ENCODE measurements at places on chromosomes 6 and 20. TPM values are rescaled to one million over a fixed set of nuclear protein-coding genes. Genes with fewer than 3 reads are reported as not detected.

Gene FOXS1
- total RNA-seq: not detected

Gene SLC52A3
- not detected for total RNA-seq

- no peak for DNase-seq
Measured at GRCh38 chr20:24949756-24950127, 673 bp downstream of the CST7 start.

GRCh38 chr6:27867945-27868300 lies 44.3 kb downstream of the OR2B2 start:
- peak; percentile 8 for DNase-seq

GRCh38 chr6:135722679-135723078 lies 128.8 kb upstream of the PDE7B start:
- peak; percentile 94 for DNase-seq

GRCh38 chr20:48879612-48880245 lies 41.8 kb upstream of the ARFGEF2 start:
- no peak for DNase-seq

Gene SLC17A2
- total RNA-seq: not detected

GRCh38 chr6:89494131-89494793 lies 61.3 kb downstream of the ANKRD6 start:
- no peak for DNase-seq

DNA sequence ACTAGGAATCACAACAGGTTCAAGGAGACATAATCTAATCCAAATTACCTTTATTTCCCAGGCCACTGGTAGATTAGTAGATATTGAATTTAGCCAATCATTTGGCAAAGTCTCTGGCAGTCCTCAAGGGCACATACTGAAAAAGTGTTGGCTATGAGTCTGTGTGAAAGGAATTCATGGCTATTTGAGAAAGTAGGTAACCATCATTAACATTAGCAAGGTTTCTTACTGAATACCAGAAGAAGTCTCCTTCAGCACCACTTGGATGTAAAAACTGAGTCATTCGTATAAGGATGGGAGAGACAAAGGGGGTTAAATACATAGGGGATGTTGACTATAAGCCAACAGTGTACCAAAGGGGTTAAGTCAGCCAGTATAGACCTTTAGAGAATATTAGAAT lies 36.7 kb downstream of the AGPAT4 start:
- DNase-seq: no peak

GRCh38 chr6:119497988-119498727 lies 148.6 kb upstream of the MAN1A1 start:
- no peak for DNase-seq

DNA sequence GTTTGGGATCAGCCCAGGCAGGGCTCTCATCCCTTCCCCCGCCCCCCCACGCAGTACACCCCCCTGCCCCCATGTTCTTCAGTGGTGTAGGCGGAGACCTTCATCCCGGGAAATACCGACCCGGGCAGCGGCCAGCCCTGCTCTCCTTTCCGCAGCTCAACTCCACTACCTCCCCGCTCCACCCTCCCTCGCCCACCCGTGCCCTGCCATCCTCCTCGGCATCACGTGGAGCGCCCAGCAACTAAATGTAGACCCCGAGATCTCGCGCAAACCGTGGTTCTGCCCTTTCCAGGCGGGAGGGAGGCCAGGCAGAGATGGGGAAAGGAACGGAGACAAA lies 1932.2 kb upstream of the DEFB115 start:
- no peak for DNase-seq

Gene PRR18
- not detected for total RNA-seq

DNA sequence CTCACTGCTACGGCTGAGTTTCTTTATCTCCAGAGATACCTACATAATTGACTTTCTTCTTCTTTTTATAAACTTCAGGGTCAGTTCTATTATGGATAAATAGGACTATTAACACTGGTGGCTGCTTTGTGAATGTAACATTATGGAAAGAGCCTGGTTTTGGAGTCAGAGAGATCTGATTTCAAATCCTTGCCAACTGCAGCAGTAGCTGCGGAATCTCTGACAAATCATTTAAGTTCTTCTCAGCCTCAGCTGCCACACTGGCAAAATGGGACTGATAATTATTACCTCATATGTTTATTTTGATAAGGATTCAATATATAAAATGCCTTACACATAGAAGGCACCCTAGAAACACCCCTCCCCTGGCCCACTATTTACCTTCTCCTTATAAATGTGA lies 160.5 kb downstream of the BACH2 start:
- DNase-seq: peak; percentile 23

DNA sequence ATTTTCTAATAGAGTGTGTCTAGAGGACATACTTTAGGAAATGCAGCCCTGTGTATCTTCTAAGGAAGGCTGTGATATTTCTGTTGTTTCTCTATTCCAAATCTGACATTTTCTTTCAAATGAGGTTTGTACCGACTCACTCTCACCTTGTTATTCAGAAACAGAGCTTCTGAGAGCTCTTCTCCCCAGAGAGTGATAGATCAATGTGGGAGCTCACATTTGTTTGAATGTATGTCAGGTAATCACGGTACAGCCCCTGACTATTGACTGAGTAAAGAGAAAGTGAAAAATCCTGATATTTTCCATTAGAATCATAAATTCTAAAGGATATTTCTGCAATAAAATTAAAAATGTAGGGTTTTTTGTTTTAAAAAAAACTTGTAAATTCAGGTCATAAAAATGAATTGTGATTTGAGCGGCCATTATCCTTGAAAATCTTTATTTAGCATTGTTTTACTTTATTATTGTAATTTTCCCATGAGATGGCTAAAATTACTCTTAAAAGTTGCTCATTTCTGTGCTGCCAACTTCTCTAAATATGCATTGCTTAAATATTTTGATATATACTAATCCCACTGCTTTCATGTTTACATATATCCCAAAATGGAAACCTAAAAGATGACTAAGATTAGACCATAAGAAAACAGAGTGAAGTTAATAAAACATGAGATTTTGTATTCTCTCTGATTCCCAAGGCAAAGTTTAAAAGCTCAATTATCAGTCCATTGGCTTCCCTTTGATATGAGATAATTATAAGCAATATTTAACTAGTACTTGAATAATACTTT lies 1226.8 kb upstream of the CITED2 start:
- peak; percentile 65 for DNase-seq

GRCh38 chr6:35084041-35084491 lies 57.1 kb downstream of the TCP11 start:
- DNase-seq: no peak

Gene OR10C1
- total RNA-seq: not detected

- no peak for DNase-seq
Measured at GRCh38 chr20:9531581-9531980, 17.2 kb downstream of the LAMP5 start.

DNA sequence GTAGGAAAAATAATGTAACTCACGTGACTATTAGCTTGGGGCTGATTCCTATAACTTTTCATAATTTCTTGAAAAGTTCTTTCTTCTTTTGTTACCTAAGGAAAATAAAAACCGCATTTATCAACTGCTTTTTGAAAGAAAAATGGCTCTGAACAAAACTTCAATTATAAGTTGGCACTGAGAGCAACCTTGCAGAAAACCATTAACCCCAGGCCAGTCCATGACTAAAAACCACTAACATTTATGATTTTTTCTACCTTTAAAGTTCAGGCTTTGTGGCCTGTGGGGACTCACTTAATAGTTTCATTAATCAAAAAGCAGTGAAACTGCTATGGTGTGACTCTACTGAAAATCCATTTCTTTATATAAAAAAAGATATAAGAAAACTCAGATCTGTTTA lies 69.1 kb upstream of the SAMHD1 start:
- DNase-seq: no peak

Gene ASIP
- total RNA-seq: not detected

DNA sequence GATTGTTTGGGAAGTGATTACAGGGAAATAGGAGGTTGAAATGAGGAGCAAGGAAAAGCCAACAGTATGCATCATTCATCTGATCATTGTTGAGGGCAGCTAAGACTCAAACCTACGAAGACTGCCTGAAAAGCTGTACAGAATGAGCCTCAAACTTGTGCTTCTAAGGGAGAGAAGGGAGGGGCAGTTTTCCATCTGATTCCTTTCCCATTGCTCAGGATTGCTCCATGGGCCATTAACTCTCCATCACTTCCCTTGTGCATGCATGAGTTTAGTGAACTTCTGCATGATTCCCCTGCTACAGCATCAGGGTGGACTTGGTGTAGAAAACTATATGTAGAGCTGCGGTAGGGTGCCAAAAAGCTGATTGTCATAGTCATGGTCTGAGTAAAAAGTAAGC lies 742.7 kb upstream of the SLC35B3 start:
- DNase-seq: no peak

DNA sequence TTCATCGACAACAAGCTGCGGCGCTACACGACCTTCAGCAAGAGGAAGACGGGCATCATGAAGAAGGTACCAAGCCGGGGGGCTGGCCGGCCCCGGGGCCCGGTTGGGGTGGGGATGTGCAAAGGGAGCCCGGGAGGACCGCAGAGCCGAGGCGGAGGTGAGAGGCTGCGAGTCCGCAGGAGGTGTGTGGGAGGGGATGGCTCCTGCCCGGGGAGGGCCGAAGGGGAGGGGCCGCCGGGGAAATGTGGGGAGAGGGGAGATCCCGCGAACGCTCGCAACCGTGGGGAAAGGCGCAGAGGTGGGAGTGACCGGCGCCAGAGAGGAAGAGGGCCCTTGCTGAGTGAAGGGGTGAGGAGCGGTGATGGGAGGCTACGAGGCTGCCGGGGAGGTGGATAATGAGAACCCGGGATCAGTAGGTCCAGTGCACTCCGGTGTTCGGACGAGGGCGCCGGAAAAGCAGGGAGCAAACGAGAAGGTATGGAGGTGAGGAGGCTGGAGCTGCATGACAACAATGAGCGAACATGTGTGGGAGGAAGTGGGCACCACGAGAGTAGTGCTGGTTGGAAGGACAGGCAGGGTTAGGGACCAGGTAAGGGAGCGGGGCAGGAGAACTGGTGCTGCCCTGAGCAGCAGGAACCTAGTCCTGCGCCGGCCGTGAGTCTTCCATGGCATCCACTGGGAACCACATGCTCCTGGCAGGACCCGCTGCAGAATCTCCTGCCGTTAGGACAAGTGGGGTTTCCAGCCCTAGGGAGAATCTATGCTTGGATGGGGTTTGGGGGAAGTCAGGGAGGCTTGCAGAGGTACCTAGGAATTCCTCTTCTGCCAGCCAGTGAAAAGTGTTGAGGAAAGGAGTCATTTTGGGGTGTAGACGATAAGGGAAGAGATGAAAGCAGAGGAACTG lies 1.3 kb downstream of the SRF start:
- DNase-seq: peak; percentile 27

Gene CD93
- under 0.01 TPM for total RNA-seq

DNA sequence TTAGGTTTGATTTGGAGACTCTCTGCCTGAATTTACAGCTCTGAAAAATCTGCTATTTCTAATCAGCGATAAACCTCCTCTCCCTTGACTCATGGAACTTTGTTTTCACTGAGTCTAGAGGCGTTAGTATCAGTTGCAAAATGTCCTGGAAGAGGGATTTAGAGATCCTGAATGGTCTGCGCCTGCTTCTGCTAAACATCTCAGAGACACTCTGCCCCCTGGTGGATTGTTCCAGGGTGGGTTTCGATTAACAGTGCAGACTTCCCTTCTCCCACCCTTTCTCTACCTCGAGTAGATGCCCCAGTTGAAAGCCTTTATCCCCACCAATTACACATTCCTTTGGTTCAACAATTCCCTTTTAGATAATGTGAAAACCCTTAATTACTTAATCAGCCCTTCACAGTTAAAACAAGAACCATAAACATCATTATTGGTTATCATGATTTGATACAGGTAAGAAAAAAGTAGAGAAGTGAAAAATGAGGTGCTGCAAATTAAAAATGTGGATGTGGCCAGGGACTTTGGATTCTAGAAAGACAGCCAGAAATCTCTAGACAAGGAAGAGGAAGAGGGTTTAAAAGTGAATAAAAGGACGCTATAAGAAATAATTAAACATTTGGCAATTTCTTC lies 5.5 kb downstream of the HTR1B start:
- DNase-seq: peak; percentile 97

DNA sequence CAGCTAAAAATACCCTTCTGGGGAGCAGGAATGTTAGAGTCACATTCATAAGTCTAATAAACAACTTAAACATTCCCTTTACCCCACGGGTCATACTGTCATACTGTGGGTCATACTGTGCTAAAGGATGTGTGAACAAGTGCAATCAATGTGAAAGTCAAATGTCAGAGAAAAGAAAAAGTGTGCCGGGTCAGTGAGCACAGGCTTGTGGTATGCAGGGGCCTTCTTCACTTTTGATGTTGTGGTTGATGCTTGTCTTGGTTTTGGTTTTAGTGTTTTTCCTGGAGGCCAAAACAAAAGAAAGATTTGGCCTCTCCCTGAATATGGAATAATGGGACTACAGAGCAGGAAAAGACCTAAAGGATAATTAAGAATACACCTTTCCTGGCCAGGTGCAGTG lies 267.9 kb upstream of the PLN start:
- DNase-seq: peak; percentile 21

DNA sequence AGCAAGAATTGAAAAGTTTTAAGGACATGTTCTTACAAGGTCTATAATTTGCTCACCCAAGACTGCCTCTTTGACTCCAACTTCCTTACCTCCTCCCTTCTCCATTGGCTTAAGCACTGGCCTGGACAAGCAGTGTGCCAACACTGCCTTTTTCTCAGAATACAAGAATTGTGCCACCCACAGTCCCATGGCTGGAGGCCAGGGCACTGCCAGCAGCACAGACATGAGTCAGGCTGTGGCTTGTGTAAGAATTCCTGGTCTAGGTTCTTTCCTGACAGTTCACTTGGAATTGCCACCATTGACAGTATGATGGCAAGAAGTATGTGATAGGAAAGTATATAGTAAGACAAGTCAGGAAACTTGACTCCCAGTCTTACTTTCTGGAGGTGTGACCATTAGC lies 202.7 kb upstream of the MARCKS start:
- peak; percentile 30 for DNase-seq

DNA sequence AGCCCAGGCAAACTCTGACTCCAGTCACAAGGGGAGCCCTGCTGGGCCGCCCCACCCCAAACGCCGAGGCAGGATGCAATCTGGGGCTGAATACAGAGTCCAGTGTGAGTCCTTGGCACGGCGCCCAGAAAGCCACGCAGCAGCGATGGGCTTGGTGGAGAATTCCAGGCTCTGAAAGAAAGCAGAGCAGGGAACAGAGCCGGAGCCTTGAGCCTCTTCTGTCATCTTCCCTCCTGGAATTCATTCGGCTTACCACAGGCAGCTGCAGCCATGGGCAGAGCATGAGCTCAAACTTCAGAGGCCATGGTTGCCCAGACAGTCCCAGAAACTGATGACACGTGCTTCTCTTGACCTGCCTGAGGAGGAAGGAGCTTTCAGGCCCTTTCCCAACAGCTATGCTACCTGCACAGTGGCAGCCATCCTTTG lies 441.1 kb upstream of the JARID2 start:
- DNase-seq: peak; percentile 86

Gene FBXL4
- total RNA-seq: 16.1 TPM

GRCh38 chr6:138545621-138545980 lies 46.3 kb upstream of the NHSL1 start:
- peak; percentile 31 for DNase-seq

DNA sequence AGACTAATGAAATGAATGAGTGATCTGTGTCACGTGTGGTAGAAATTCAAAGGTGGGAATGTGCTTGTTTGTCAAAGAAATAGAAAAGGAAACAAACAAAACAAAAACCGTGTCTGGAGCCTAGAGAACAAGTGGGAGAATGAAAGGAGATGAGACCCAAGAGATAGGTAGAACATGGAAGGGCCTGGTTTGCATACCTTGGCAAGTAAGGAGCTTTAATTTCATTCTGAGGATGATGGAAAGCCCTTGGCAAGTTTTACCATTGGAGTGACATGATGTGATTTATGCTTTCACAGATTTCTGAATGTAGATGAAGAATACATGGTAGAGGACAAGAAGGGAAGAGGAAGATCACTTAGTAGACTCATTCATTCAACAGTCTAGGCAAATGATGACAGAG lies 26.8 kb upstream of the PRDM1 start:
- DNase-seq: no peak

Gene TNFRSF6B
- total RNA-seq: 1.1 TPM

GRCh38 chr6:169812257-169812644 lies 60.8 kb downstream of the ERMARD start:
- no peak for DNase-seq

All from IMR-90 (cell line).